ENCODE measurements at places on chromosomes 7 and 10. TPM values are rescaled to one million over a fixed set of nuclear protein-coding genes. Genes with fewer than 3 reads are reported as not detected.
A peak's percentile ranks its signal among the peaks of the same experiment; 100 is the strongest.

DNA sequence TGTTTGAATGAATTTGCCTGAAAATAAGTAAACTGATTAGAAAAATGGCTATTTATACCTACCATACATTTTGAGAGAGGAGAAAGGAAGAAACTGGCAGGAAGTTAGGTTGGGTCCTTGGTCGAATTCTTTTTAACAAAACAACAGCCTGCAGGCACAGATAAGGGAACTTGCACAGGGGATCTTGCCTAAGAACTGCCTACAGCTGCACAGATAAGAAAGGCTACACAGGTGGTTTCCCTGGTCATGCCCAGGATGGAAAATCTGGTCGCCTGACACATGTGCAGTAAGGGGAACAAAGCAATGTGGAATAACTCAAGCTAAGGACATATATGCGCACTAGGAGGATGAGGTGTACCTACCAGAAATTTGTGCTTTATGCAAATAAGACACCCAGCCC is 732.1 kb upstream of the POT1 start:
- H3K4me3 ChIP-seq, result no peak overlapping the region
- H3K36me3 ChIP-seq, result no peaks in the 10 kb centered on the region
- no peaks in the 10 kb centered on the region for H3K4me1 ChIP-seq

DNA sequence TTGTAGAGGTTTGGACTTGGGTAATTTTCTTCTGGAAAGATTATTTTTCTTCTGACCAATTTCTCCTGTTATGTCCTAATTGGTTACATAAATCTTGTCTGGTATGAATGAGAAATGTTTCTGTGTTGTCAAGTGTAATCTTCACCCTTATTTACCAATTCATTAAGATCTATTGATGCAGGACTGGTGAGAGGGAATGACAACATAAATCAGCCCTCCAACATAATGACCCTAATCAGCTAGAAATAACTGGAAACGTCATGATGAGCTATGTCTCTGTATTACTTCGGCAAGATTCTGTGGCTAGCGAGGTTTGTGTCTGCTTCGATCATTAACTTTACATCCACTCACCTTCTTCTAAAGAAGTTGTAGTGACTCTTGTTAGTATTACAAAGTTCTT is 3.5 kb downstream of the FOXP2 start:
- H3K4me3 ChIP-seq, result no peak overlapping the region
- H3K36me3 ChIP-seq, result no peaks in the 10 kb centered on the region
- H3K27ac ChIP-seq, result no peak overlapping the region
- no peaks in the 10 kb centered on the region for H3K4me1 ChIP-seq
- no peak for DNase-seq

DNA sequence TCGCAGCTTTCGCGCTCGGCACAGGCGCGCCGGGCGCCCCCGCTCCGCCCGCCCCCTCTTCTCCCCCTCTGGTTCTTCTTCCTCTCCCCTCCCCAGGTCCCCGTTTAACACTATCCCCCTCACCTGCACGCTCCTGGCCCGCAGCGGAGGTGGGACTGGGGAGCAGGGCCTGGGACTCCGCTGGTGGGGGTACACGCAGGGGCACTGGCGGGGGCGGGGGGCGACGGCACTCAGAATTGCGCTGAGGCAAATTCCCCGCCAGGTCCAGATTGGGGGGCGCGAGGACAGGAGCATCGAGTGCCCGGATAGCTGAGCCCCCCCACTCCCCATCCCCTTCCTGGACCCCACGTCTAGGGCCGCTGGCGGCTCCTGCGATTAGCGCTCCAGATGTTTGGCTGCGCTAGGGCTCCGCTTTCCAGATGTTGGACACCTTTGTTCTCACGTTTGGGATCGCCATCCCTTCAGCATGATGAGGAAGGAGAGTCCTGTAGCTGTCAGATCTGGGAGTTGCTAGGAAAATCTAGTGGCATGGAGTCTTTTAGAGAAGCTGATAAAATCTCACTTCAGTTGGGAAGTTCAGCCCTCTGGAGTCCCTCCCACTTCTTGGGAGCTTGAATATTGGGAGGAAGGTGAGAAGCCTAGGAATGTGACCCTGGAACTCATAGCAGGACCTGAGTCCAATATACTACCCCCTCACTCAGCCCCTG is 31.4 kb upstream of the PAX2 start:
- H3K36me3 ChIP-seq, result no peaks in the 10 kb centered on the region
- H3K4me1 ChIP-seq, result peaks cover 19% of the 10 kb centered on the region
- H3K4me3 ChIP-seq, result peak overlapping the region; percentile 4

- peaks cover 30% of the 10 kb centered on the region for H3K4me1 ChIP-seq
- DNase-seq, result no peak
- no peak overlapping the region for H3K27ac ChIP-seq
- H3K27me3 ChIP-seq, result no peaks in the 10 kb centered on the region
Measured at GRCh38 chr10:11337516-11337915, 273.9 kb downstream of the USP6NL start.

The ZMYND11 gene
- 24.4 TPM for total RNA-seq

GRCh38 chr7:6117533-6117932 is 86.4 kb downstream of the ANKRD61 start:
- DNase-seq, result no peak
- H3K27ac ChIP-seq, result no peak overlapping the region
- no peaks in the 10 kb centered on the region for H3K27me3 ChIP-seq
- H3K4me3 ChIP-seq, result no peak overlapping the region
- H3K36me3 ChIP-seq, result peaks cover 85% of the 10 kb centered on the region

DNA sequence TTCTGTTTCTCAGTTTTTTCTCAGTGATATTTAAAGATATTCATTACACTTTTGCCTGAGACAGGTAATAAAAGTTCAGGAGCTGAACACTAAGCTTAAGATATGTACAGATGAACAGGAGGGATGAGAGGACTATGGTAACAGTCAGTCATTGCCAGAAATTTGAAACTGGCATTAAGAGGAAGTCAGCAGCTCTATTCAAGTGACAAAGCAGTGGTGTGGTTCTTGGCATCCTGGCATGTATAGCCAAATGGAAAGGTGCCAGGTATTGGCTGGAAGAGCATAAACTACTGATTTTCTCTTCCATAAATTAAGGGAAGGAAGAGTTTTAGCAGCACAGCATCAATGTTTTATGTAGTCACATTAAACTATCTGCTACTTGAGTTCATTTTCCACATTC is 22.7 kb downstream of the HOXA1 start:
- no peak for DNase-seq
- H3K27ac ChIP-seq, result no peak overlapping the region
- H3K27me3 ChIP-seq, result peaks cover 4% of the 10 kb centered on the region

The CTAGE15 gene
- total RNA-seq, result not detected

DNA sequence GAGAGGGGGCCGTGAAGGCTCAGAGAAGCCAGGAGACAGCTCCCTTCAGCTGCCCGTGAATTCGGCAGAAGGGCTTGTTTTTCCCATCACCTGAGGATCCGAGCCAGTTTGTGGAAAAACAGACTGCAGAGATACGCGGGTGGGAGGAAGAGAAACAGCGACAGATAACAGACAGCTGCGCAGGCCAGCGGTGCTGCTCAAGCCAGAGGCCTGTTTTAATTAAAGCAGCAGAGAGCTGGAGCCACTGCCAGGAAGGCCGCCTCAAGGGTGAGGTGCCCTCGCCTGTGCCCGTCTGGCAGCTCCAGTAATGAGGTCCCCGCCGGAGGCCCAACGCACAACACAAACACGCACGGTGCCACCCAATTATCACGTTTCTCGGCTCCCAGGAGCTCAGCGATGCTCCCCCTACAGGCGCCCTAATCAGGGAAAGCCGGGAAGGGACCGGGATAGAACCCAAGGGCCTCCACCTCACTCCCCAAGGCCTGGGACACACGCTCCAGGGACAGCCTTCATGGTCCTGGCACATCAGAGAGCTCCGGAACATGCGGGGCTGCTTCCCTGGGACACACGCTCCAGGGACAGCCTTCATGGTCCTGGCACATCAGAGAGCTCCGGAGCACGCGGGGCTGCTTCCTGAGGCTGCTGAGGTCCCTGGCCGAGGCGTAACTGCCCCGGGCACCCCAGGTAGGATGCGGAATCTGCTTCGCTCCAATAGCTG is 60.6 kb upstream of the DNAAF5 start:
- H3K27ac ChIP-seq, result no peak overlapping the region
- H3K27me3 ChIP-seq, result no peaks in the 10 kb centered on the region
- DNase-seq, result no peak
- H3K4me1 ChIP-seq, result no peaks in the 10 kb centered on the region
- peaks cover 2% of the 10 kb centered on the region for H3K36me3 ChIP-seq

DNA sequence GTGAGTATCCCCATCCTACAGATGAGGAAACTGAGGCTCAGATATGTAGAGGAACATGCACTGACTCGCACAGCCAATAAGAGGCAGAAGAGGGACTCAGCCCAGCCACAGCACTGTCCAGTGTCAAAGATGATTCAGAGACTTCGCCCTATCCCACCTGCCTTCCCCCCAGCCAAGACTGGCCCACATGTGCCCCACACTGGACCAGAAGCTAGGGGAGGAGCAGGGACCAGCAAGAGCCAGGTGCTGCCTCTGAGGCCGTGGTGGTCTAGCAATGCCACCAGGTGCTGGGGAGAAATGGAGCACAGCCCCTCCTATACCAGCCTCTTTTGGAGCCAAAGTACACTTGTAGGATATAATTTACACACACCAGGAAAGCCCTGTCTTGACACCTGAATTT is 22.3 kb downstream of the GRID1 start:
- H3K4me3 ChIP-seq, result no peak overlapping the region
- H3K27ac ChIP-seq, result no peak overlapping the region
- H3K36me3 ChIP-seq, result no peaks in the 10 kb centered on the region
- H3K4me1 ChIP-seq, result no peaks in the 10 kb centered on the region
- H3K27me3 ChIP-seq, result peaks cover 4% of the 10 kb centered on the region
- DNase-seq, result no peak

The DEPP1 gene
- total RNA-seq, result 0.11 TPM

The RET gene
- 0.05 TPM for total RNA-seq

GRCh38 chr7:28299556-28299955 is 112.8 kb upstream of the CREB5 start:
- no peaks in the 10 kb centered on the region for H3K27me3 ChIP-seq
- DNase-seq, result no peak
- H3K27ac ChIP-seq, result no peak overlapping the region
- peaks cover 14% of the 10 kb centered on the region for H3K4me1 ChIP-seq

The ITIH2 gene
- not detected for total RNA-seq

DNA sequence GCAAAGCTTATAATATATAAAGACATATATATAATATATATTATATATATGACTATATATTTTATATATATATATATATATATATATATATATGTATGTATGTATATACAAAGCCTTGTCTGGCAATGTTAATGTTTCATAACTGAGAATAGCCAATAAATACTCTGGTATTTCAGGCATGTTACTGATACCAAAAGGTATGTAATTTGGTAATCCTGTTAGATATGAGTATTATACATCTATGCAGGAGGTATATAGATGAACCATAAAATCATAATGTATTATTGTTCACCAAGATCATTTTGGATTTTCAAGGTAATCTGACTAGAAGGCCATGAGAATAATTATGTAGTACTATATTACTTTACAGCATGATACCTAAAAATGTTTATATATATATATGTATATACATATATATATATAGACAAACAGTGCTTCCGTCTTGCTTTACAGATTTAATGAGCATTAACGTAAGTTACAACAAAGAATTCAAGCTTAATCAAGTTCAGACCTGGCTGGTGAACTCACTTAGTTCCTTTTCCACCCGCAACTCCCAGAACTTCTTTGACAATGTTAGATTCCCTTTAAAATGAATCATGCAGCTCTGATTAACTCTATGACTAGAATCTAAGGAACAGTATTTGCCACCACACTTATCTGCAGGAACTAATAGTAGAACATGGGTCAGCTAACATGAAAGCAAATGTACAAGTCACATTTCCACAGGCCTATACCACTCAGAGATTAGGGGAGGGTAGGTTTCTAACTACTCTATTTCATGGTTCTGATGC is 82.7 kb downstream of the SLC25A13 start:
- H3K36me3 ChIP-seq, result peaks cover 8% of the 10 kb centered on the region
- H3K4me3 ChIP-seq, result no peak overlapping the region
- peaks cover 14% of the 10 kb centered on the region for H3K4me1 ChIP-seq

DNA sequence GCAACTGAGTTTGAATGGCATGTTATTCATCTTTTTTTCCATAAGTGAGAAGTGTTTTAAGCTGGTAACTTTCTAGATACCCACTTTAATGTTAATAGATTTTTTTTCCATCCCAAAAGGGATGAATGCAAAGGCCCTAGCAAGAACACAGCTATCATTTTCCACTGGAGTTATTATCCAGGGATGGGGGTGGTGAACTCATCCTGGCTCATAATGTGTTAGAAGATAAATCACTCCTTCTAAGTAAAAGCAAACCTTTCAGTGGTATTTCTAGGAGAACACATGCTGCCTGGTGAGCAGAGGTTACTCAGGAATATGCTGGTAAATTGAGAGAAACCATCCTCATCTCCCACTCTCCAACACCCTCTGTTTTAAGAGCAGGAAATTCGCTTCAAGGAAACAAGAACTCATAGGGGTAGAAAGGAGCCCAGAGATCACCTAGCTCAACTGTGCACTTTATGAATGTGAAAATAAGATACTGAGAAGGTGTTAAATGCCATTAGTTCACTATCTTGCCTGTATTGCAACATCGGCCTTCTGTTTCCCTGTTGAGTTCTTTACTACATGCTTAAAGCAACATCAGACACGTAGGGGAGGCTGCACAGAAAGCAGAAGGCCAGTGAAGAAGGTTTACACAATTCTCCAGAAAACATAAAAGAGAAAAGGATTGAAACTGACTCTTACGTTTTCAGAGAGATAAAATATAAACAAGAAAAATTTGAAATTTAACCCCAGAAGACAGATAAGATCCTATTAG is 264.0 kb upstream of the PRKCQ start:
- no peak for DNase-seq
- H3K4me3 ChIP-seq, result no peak overlapping the region
- H3K4me1 ChIP-seq, result no peaks in the 10 kb centered on the region
- H3K27ac ChIP-seq, result no peak overlapping the region

The FAM180A gene
- total RNA-seq, result not detected

DNA sequence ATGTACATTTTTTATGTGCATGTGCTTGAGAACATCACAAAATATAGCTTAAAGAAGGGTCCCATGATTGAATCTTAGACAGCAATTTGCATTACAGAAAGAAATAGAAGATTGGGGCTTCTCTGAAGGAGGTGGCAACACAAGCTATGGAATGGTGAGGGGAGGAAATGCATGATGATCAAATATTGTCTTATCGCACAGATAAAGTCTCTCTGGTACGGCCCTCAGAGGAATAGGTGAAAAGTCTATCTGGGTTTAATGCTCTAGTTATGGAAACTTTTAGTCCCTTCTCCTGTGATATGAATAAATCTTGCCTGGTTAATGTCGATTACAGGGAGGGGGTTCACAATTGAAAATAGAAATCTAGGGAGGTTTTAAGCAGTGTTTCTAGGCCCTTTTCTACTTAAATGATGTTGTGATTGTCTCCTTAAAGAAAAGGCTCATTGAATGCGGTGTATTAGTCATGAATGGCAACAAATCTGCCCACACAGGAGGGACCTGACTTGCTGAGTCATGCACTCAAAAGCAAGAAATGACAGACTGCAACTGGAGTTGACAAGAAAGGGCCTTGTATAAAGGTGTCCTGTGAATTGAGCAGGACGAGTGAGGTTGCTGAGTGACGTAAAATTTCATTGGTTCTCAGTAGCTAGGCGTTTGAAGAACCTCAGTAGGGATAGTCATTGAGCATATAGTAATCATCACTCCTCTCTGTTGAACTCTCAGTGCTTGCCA is 133.4 kb upstream of the CSTF2T start:
- H3K27me3 ChIP-seq, result no peaks in the 10 kb centered on the region
- no peak for DNase-seq
- H3K27ac ChIP-seq, result no peak overlapping the region
- H3K36me3 ChIP-seq, result no peaks in the 10 kb centered on the region
- H3K4me1 ChIP-seq, result no peaks in the 10 kb centered on the region

GRCh38 chr10:66627156-66627555 is 298.7 kb upstream of the LRRTM3 start:
- no peaks in the 10 kb centered on the region for H3K27me3 ChIP-seq
- no peak overlapping the region for H3K27ac ChIP-seq
- no peak overlapping the region for H3K4me3 ChIP-seq
- no peak for DNase-seq
- H3K36me3 ChIP-seq, result no peaks in the 10 kb centered on the region
